ENCODE measurements at places on chromosomes 7 and 10.

DNA sequence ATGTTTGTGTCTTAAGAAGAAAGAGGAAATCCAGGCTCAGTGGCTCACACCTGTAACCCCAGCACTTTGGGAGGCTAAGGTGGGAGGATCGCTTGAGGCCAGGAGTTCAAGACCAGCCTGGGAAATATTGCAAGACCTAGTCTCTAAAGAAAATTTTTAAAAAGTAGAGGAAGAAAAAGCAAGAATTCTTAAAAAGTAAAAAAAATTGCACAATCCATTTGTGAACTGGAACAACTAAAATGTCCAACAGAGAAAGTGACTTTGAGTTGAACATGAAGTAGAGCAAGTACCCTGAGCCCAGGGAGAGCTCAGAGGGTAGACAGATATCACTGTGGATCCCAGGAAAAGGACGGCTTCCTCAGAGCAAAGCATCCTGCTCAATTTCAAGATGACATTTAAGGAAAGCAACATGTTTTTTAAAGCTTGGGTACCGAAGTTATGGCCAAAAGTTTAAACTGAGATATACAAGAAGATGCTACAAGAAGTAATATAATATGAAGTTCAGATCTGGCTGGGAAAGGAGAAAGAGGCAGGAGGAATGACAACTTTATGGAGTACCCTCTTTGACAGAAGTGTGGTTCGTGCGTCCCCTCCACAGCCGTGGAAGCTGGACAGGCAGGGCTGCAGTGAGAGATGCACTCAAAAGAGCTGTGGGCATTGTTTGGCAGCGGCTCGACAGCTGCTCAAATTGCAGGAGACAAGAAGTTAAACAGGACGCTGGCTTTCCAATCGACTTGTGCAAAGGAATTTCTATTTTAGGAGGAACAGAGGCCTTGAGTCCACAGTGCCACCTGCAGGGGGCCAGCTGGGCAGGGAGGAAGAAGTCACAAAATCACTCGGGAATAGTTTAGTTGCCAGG lies 201.3 kb downstream of the JCAD start:
- DNase-seq, result peak; percentile 19

DNA sequence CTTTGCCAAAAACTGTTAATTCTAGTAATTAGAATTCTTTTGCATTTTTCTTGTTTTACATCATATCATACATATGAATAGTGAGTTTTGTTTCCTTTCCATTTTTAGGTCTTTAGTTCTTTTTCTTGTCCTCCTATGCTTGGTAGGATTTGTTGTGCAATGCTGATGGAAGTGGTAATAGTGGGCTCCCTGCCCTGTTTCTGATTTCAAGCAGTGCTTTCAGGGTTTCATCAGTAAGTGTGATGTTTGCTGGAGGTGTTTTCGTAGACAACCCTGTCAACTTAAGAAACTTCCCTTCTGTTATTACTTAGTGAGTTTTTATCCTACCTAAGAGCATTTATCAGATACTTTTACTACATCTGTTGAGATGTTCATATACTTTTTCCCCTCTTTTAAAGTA lies 50.5 kb downstream of the CSGALNACT2 start:
- no peak for DNase-seq

DNA sequence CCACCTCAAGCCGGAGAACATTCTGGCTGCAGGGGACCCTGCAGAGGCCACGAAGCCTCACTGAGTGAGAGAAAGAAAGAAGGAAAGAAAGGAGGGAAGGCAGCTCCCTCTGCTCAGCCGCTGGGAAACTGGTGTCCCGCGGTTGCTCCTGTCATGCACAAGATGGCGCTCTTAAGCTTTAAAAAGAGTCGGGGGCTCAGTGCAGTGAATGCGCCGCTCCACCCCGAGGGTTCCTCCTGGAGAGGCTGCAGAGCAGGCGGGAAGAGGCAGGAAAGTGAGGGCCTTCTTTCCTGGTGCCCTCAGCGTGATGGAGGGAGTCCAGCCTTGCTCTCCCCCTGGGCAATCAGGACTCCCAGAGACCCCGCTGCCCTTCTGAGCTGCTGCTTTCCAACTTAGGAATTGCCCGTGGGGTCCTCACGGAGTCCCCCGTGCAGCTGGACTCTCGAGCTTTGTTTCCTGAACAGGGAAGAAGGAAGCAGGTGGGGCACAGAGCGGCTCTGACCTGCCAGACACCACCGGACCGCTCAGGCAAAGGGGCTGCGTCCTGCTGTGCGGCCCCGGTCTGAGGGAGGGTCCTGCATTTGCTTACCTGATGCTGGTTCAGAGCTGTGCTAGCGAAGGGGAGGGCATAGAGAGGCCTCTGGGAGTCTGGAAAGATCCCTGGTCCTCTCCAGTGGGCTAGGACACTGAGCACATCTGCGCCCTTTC lies 141.9 kb upstream of the MKI67 start:
- peak; percentile 57 for DNase-seq

GRCh38 chr10:62384057-62384446 lies 9.9 kb downstream of the ZNF365 start:
- DNase-seq, result no peak

DNA sequence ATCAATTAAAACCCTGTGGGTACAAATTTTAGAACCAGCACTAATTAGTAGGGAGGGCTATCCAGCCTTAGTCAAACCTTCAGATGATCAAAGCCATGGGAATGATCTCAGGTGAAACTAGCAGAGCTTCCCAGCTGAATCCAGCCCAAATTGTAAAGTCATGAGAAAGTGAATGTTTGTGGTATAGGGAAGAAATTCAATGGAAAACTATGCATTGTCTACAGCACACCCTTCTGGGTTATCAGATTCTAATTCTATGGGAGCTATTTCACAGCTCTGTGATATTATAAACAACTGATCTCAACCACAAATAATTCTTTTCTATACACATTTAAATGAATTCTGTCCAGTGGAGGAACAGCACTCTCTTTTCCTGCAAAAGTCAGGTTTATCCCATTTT lies 24.6 kb upstream of the BMPER start:
- no peak for DNase-seq

- DNase-seq, result peak; percentile 5
These were observed 90.6 kb upstream of the PPP2R2D start for GRCh38 chr10:131810036-131810804.

DNA sequence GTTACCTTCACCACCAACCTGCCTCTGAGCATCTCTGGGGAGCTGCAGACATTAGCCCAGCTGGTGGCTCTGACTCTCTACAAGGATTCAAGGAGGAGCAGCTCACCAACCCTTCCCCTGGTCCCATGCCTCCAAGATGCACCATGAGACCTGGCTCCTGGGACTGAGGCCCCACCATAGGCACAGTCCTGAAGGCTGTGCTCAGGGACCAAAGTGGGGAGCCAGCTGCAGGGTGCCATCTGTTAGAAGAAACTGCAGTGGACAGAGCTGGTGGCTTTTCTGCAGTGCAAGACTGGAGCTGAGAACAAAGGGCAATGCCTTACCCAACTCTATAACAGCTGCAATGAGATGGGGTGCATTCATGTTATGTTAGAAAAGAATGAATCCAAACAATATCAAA lies 581.6 kb downstream of the TCERG1L start:
- no peak for DNase-seq

GRCh38 chr10:62463364-62463763 lies 89.2 kb downstream of the ZNF365 start:
- no peak for DNase-seq

- DNase-seq, result no peak
These were observed 233.4 kb downstream of the ZMYND11 start for GRCh38 chr10:368579-369220.

Measured in progenitor cell of endocrine pancreas (in vitro differentiated cells).